ENCODE measurements at places on chromosomes 2 and 18.

GRCh38 chr2:7108792-7109532, 191.8 kb downstream of the RNF144A start:
- DNase-seq = no peak

GRCh38 chr2:127490283-127490682, 36.0 kb downstream of the IWS1 start:
- DNase-seq = no peak

DNA sequence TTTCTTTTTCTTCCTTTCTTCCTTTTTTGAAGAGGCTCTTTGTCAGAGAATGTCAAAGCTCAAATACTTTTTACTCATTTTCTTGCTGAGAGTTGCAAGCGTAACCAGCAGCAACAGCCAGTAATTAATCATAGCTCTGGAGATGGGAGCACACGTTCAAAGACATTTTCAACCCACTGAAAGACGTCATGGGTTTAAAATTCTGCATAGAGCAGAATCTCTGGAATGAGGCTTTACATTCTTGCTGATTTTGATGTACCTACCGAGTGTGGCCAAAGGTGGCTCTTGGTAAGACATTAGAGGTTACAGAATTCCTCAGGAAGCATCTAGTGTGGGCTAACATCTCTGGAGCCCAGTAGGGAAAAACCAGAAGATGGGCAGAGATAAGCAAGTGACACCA, 292.5 kb downstream of the MTX2 start:
- no peak for DNase-seq

DNA sequence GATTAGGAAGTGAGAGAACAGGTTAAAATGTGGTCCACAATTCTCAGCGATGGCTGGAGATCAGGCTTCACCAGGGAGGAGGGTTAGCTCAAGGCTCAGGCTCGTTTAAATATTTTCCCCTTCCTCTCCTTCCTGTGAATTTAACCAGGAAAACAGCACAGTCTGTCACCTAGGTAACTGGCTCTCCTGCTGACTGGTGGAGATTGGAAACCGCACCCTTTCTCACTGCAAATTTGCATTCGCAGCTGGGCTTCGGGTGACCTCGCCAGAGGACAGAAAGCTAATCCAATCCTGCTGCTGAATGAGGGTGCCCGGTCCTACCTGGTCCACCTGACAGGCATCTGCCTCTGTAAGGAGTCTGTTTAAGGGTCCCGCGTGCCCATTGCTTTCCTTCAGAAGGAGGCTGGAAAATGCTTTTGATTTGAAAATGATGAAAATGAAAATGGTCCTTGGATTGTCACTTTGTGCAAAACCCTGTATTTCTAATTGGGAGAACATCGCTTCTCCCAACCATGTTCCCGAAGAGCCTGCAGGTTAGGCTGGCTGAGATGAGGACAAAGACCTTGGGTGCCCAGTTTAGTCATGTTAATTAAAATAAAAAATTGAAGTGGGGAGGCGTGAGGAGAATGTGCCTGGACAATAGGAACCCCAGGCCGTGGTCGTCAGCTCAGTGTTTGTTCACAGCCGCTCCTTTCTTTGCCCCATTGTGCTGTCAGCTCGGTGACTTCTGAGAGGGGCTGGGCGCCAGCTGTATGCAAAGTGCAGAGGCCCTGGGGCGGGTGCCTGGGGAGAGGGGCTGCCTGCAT, 43.4 kb upstream of the MTCL1 start:
- no peak for DNase-seq

GRCh38 chr2:32926708-32927084, 20.1 kb upstream of the LTBP1 start:
- DNase-seq = no peak

GRCh38 chr2:99431587-99432275, 58.1 kb downstream of the REV1 start:
- DNase-seq = no peak

DNA sequence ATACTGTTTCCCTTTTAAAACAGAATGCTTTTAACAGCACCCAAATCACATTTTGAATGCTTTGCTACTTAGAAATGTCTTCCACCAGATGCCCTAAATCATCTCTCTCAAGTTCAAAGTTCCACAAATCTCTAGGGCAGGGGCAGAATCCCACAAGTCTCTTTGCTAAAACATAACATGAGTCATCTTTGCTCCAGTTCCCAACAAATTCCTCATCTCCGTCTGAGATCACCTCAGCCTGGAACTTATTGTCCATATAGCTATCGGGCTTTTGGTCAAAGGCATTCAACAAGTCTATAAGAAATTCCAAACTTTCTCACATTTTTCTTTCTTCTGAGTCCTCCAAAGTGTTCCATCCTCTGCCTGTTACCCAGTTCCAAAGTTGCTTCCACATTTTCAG, 1374.5 kb upstream of the NXPH2 start:
- DNase-seq = no peak

DNA sequence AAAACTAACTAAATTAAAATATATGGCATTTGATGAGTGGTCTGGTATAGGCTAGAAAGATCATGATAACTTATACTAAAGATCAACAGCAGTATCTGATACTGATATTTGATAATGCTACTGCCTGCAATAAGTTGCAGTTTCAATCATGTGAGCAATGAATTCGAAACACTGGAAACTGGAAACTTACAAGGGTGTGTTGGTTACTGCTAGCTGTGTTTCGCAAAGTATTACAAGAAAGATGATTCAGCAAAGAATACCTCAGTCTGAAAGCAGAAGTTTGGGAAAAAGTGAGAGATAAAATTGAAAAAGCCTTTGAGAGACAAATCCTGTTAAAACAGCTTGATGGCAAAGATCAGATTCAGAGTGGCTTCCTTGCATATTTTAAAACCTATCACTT, 294.5 kb downstream of the CCDC178 start:
- no peak for DNase-seq

GRCh38 chr2:23106242-23106785, 278.7 kb upstream of the KLHL29 start:
- no peak for DNase-seq

DNA sequence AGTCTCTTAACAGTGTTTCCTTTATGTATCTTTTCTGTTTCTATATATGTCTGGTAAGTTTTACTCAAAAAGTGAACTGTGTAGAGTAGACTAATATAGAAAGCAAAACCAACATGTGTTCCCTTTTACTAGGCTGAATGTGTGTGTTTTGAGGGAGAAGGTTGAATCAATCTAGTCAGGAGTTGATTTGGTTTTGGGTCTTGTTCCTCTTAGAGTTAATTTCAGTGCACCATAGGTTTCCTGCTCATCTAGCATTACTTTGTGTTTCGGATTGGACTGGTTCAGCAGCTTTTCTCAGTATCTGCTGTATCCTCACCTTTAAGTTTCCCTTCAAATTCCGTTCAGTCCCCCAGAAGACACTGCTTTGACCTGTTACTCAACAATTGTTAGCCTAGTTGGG, 52.0 kb upstream of the TRIM43 start:
- no peak for DNase-seq

- no peak for DNase-seq
Measured at GRCh38 chr18:9841752-9842151, 44.0 kb upstream of the TXNDC2 start.

DNA sequence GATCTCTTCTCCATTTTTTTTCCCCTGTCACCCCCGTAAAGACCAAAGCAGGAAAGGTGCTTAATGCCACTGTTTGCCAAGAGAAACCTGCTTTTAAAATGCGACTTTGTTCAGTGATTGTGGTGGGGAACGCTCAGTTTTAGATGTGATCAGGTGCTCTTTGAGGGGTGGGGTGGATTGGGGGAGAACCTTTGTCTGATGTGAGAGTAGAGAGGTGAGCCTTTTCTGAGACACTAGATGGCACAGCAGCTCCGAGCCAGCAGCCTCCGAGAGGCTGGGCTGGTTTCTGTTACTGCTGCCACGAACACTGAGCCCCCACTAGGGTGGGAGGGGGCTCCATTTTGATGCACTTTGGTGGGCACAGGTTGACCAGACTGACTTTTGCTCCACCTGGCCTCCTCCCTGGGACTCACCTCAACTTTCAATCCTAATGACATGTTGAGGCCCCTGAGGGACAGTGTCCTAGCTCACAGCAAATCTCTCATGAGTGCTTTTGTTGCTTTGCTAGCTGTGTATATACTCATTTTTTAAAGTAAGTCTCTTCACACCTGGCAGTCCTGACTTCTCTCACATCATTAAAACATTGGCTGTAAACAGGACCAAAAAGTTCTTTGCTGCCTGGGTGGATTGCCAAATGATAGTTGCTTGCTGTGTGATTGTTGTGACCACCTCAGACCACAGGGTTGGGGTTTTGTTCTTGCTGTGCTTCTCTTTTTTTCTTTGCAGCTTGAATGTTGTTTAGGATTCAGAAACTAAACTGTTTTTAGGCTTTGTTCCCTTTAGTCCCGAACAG, 98.2 kb upstream of the MAP3K20 start:
- no peak for DNase-seq

GRCh38 chr2:62184512-62185230, 11.2 kb upstream of the B3GNT2 start:
- DNase-seq = no peak

GRCh38 chr18:13568443-13569392, 157.6 kb downstream of the FAM210A start:
- no peak for DNase-seq

DNA sequence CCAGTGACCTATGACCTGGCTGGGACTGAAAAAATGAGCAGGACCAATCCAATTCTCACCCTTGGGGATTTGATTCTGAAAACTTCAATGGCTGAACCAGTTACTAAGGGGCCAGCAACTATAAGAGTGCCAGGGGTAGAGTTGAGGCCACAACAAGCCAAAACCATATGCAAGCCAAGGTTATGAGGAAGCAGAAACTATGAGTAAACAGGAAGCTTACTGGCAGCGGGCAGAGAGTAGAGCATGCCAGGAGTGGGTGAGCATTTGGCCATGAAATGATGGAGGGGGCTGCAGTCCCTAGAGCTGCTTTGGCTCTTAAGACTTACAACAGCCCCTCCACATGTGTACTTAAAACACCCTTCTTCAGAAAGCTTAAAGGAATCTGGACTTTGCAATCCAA, 82.4 kb downstream of the RBMS1 start:
- DNase-seq = no peak

GRCh38 chr2:40034198-40034597, 255.1 kb upstream of the THUMPD2 start:
- DNase-seq = peak; percentile 40

DNA sequence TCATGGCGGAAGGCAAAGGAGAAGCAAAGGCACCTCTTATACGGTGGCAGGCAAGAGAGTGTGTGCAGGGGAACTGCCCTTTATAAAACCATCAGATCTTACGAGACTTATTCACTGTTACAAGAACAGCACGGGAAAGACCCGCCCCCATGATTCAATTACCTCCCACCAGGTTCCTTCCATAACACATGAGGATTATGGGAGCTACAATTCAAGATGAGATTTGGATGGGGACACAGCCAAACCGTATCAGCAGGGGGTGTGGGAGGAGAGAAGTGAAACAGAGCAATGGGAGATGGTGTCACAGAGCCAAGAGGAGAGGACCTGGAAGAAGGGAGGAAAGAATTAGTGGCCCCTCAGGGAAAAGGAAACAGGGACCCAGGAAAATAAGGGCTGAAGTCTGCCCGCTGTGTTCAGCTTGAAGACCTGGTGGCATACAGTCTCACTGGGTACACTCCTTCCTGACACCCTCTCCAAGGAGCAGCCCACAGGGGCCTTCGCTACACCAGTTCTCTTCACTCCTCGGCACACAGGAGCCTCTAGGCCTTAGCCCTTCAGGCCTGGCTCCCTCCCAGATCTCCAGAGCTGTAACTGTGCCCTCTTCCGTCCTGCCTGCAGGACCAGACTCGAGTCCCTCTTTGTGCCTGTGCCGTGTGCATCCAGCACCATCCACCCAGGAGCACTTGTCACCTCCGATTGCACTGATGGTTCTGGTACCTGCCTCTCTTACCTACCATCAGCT, 262.1 kb downstream of the EIPR1 start:
- DNase-seq = no peak

DNA sequence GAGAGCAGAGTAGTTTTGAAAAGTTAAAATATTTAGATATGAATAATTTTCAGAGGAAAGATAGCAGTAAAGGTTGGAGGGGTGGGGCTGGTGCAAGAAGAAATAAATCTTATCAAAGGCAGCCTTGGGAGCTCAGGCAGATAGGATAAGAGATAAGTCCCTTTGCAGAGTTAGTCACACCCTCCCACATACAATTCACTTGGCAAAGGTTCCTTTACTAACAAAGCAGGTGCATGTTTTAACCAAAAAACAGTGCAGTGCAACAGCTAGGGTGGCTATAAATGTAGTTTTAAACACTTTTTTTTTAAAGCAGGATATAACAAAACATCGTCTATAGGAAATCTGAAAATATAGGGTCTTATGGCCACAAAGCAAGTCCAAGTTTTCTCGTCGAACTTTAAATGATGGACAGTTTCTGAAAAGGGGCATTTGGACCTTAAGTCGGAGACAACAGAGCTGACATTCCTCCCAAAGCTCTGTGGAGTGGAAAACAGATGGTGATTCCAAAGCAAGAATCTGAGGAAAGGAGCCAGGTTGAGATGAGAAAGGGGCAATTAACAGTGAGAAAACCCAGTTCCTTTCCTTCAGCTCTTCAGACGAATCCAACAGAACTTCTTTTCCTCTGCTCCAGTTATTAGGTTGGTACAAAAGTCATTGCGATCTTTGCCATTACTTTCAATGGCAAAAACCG, 53.0 kb downstream of the EPHA4 start:
- no peak for DNase-seq

DNA sequence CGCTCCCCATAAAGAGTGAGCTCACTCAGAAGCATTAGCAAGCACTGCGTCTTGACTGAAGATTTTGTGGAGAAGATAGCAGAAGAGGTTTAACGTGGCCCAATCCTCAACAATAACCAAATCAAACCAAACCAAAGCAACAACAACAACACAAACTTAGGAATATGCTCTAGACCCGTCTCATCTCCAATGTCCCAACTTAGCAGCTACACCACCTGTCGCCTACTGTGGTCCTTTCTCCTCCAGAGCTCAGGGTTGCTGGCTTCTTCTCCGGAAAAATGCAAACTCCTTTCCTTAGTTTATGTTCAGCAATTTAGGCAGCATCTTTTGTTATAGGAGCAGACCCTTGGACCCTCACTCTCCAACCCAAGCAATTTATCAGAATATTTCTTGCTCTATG, 301.4 kb downstream of the ZNF521 start:
- DNase-seq = no peak

DNA sequence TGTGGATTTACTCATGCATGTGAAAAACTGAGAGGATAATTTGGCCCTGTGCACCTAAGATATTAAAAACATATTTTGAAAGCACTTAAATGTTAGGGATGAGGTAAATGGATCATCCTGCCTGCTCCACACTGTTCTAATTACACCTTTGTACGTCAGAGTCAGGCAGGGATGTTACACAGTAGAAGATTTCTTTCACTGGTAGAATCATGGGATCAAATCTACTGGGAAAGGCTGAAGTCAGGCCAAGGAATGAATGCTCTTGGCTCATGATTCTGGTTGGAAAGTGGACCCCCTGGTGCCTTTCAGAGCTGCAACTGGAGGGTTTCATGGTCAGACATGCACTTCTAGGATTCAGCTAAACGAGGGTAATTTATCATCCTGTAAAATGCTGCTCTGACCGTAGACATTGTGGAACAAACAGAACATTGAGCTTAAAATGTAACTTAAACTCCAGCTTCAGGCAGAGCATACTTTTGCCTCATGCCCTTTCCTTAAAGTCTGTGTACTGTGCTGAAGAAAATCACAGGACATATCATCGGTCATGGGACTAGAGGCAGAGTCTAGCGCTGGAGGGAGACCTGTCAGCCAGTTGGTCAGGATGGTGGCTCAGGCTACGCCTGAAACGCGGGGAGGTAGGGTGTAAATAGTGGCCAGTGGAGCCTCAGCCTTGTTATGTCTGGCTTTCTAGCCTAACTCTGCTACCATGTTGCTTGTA, 4.9 kb downstream of the KCNE4 start:
- DNase-seq = no peak

All from amniotic stem cell (primary cell).